ENCODE measurements at places on chromosomes 7 and 10. TPM values are rescaled to one million over a fixed set of nuclear protein-coding genes. Genes with fewer than 3 reads are reported as not detected.

The FAM20C gene
- 1.2 TPM for total RNA-seq

The TMEM225B gene
- total RNA-seq = 0.25 TPM

The TMEM26 gene
- not detected for total RNA-seq

The CUBN gene
- 6.7 TPM for total RNA-seq

The DPYSL4 gene
- 5.6 TPM for total RNA-seq

The PLXDC2 gene
- 17.1 TPM for total RNA-seq

The ELAPOR2 gene
- 101 TPM for total RNA-seq

The MNX1 gene
- total RNA-seq = under 0.01 TPM

The ASZ1 gene
- not detected for total RNA-seq

The DENND2A gene
- total RNA-seq = 0.64 TPM

The GIMAP7 gene
- 108 TPM for total RNA-seq

GRCh38 chr10:84265418-84265817, 20.6 kb downstream of the RGR start:
- DNase-seq = no peak

DNA sequence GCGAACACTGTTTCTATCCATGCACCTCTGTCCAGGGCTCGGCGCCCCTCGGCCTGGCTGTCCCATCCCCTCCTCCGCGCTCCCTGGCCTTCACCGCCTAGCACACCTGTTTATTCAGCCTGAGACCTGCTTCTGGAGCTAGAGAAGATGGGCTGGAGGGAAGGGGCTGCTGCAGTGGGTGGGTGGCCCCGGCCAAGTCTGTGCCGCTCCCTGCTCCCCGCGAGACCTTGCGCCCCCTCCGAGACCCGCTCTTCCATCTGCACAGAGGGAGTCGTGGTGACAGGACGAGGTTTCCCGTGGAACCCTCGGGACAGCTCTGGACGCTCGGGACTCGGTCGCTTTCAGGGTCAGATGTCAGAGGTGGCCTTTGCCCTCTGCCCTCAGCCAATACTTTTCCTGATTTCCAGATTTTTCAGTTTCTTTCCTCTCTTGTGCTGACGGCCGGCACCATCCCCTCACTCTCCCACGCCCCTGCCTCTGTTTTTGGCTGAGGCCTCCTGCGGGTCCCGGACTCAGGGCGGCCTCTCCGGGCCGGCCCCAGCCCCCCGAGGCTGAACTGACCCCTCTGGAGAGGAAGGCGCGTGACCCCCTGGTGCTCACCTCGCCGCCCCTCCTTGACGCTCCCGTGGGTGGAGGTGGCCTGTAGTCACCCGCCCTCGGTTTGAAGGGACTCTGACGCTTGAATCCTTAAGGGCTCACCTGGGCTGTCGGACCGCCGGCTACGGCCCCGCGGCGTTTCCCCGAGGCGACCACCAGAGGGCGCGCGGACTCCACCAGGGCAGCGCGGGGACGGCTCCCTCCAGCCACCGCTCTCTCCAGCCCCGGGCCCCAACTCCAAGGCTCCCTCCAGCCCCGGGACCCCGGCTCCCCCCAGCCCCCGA, 15.6 kb downstream of the SHH start:
- no peak for DNase-seq

- DNase-seq = no peak
These were observed 1252.2 kb downstream of the REEP3 start for GRCh38 chr10:64773357-64773756.

DNA sequence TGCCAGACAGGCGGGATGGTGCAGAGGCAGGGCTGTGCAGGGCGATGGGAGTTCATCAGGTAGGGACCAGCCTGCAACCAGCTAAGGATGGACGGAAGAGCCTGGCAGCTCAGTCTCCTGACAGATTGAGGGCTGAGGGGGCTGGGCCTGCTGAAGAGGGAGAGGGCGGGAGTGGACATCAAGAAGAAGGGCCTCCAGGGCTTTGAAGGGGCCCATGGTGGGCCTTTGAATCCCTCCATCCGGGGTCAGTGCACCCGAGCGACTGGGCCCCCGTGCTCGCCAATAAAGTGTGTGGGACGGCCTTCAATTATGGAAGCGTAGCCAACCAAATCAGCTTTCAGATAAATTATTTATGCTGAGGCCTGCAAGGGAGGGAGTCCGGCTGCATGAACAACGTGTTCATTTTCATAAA, 431.2 kb downstream of the RPS24 start:
- no peak for DNase-seq

GRCh38 chr7:93715234-93715633, 140.7 kb upstream of the CALCR start:
- peak; percentile 65 for DNase-seq

GRCh38 chr10:43407148-43407575, 1.8 kb downstream of the HNRNPF start:
- DNase-seq = peak; percentile 58

GRCh38 chr7:105454095-105454747, 65.5 kb upstream of the SRPK2 start:
- no peak for DNase-seq

GRCh38 chr10:91250341-91250740, 29.9 kb downstream of the PCGF5 start:
- DNase-seq = peak; percentile 9

DNA sequence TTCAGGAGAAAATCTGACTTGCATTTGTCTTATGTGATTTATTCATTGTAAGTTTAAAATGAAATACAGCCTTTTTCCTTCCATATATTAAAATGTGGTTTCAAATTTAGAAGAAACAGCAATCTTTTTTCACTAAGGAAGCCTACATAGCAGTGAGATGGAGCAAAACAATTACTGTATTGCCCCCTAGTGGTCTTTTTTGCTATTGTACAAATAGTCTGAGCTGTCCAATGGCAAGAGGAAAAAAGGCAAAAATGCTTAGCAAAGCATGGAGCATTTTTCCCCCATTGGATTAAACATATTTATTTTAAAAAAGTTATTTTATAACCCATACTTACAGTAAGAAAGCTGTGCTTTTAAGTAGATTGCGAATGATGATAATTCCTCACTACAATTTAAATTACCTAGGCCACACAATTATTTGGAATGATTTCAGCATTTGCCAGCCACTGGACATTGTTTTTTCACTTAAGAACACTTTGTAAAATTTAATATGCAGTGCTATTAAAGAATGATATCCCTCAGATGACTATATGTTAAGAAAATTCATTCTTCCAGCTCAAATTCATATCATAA, 119.5 kb downstream of the CPED1 start:
- peak; percentile 70 for DNase-seq

- no peak for DNase-seq
These were observed 691.6 kb upstream of the CELF2 start for GRCh38 chr10:10326116-10326515.

GRCh38 chr7:13802651-13803050, 186.8 kb downstream of the ETV1 start:
- DNase-seq = no peak

GRCh38 chr10:129514568-129515451, 47.8 kb downstream of the MGMT start:
- DNase-seq = no peak

DNA sequence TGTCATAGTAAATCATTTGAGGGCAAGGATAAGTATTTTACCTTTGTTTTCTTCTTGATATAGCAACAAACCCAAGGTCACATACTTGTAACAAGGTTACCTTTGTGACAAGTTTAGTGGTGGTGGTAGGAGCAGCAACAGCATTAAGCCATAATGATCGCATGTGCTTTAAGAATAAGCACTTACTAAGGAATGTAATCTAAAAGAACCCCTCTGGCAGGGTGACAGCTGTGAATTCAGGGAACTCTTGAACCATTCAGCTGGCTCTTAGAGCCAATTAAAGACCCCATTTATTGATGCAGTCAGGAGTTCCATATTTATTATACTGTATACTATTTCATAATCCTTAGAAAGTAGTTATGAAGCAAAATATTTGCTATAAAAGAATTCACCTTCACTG, 370.8 kb downstream of the EXOC4 start:
- no peak for DNase-seq

DNA sequence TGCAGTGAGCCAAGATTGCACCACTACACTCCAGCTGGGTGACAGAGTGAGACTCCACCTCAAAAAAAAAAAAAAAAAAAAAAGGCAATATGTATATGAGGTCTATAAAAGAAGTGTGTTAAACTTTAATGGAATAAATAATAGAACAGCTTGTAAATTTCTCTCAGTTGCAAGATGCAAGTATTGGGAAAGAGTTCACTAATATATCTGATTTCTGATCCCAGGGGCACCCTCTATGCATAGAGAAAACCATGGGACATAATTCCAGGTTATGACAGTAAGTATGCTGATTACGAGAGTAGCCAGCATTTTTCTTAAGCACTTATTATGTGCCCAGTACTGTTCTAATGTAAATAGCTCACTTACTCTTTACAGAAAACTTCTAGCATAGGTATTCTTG, 66.1 kb upstream of the AFAP1L2 start:
- DNase-seq = no peak

- DNase-seq = no peak
These were observed 23.1 kb downstream of the KIF5B start for GRCh38 chr10:32033171-32033570.

DNA sequence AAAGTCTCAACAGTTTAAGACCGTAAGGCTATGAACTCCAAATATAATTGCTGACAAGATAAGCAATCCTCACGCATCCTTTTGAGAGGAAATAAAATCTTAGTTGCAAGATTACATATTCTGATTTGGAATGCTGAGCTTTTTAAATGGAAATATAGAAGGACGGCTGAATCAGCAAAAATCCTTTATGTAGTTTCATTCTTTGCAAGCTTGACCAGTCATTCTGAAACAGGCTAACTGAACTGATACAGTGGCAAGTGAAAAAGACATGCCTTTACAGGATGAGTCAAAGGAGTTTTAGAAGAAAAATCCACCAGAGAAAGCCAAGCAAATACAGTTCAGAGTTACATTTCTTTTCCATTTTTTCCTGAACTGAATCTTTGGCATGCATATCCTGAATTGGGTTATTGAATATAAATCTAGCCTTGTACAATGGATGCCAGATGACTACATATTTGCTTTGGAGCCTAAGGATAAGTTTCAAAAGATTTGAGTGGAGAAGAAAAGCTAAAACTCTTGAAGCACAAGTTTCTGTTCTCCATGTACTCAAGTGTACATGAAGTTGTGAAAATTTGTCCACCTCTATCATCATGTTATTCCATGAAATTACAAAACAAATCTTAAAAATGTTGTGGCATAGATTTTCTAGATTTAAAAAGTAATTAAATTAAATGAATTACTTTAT, 4.4 kb downstream of the VIM start:
- no peak for DNase-seq

GRCh38 chr7:2715341-2716231, 27.6 kb downstream of the AMZ1 start:
- DNase-seq = no peak

- DNase-seq = no peak
These were observed 23.3 kb downstream of the WDR86 start for GRCh38 chr7:151386301-151387160.

- DNase-seq = peak; percentile 26
These were observed 44.3 kb upstream of the ARL4A start for GRCh38 chr7:12643001-12643643.

- no peak for DNase-seq
These were observed 74.6 kb upstream of the C7orf33 start for GRCh38 chr7:148515728-148516695.

DNA sequence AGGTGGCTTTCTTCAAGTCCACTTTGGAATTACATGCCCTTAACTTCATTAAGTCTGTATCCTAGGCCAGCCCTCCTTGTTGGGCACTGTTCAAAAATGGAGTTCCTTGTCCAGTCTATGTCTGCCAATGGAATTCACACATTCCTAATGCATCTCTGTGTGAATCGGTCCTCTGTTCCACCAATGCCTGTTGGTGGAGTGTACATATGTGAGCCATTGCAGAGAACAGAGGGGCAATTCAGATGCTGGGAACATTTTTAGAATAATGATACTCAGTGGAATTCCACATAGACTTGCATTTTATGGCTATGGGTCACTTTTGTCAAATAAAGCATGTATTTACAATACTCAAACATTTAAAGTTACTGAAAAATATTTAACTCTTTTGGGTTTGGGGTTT, 108.3 kb downstream of the COL28A1 start:
- no peak for DNase-seq

- no peak for DNase-seq
These were observed 116.6 kb upstream of the WDR11 start for GRCh38 chr10:120734483-120735078.

- DNase-seq = peak; percentile 68
These were observed 20.3 kb upstream of the HECTD2 start for GRCh38 chr10:91389636-91390512.

- DNase-seq = no peak
These were observed 187.9 kb downstream of the SNX10 start for GRCh38 chr7:26479581-26479980.

DNA sequence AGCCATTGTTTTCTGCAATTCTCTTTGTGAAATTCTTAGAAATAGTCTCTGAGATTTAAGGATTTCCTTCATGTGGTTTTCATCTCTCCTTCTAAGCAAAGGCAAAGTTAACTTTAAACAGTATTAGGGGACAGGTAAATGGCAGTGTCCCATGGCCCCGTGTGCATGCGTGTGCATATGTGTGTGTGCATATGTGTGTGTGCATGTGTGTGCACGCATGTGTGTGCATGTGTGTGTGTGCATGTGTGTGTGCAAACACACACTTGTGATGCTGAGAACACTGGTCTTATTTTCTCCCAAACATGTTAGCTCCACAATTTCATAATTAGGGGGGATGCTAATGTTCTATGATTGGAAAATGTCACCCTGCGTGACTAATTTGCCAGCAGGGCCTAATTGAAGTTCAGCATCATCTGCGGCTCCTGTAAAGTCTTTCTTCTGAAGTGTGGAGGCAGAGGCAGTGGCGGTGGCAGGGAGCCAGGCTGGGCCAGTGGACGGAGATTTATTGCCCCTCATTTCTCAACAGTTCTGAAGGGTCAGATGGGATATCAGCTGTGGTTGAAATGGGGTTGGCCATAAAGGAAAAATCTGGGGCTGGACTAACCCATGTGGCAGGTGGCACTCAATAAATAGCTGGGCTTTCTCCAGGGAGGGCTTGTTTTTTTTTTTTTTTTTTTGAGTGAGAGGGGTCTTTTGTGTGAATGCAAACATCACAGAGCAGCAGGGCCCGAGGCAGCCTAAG, 289.3 kb upstream of the PODXL start:
- DNase-seq = no peak

- DNase-seq = no peak
These were observed 134.4 kb upstream of the UNC5B start for GRCh38 chr10:71077796-71078453.

GRCh38 chr7:44969701-44970522, 8.9 kb downstream of the MYO1G start:
- no peak for DNase-seq

GRCh38 chr7:150335108-150335773, 6.2 kb downstream of the RARRES2 start:
- no peak for DNase-seq

- no peak for DNase-seq
These were observed 13.9 kb downstream of the ATP6V1F start for GRCh38 chr7:128876586-128876977.
